Activated T-cell treated with anti-CD3 and anti-CD28 coated beads for 1 hour (primary cell): ENCODE measurements at places on chromosomes 13 and 19.
A peak's percentile ranks its signal among the peaks of the same experiment; 100 is the strongest.

GRCh38 chr13:46181840-46182490, at the start of gene LCP1:
Gene LCP1 (minus strand): TSS chr13:46182177. CDS start chr13:46159662, 22,515 bp downstream.
- peak; percentile 55 for DNase-seq

GRCh38 chr13:102847272-102848234, 1.7 kb downstream of the ERCC5 start:
- DNase-seq = no peak

DNA sequence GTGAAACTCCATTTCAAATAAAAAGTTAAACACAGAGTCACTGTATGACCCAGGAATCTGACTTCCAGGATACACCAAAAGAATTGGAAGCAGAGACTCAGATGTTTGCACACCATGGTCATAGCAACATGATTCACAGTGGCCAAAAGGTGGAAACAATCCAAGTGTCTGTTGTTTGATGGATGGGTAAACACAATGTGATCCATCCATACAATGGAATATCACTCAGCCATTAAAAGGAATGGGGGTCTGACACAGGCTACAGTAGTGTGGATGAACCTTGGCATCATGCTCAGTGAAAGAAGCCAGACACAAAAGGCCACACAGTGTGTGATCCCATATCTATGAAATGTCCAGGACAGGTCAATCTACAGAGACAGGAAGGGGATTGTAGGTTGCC, 174.3 kb downstream of the PTPRS start:
- DNase-seq = no peak

DNA sequence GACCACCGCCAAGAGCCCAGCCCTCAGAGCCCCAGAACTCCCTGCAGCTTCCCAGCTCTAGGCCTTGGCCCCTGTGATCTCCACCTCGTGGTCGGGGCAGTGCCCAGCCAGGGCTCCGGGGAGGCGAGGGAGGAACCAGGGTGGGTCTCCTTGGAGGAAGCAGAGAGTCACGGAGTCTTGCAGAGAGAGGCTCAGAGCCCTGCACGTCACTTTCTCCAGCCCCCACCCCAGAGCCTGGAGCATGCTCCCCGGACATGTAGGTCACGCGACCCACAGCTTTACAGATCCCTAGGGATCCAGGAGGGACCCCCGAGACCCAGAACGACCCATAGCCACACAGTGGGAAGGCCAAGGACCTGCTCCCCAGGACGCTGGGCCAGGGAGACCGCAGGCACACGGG, 11.9 kb downstream of the GADD45B start:
- no peak for DNase-seq

- DNase-seq = no peak
Measured at GRCh38 chr13:99893567-99893966, 78.0 kb downstream of the ZIC5 start.

- DNase-seq = no peak
Measured at GRCh38 chr19:33214596-33214995, 11.1 kb downstream of the SLC7A10 start.

GRCh38 chr13:39676315-39676876, 20.9 kb downstream of the COG6 start:
- no peak for DNase-seq

DNA sequence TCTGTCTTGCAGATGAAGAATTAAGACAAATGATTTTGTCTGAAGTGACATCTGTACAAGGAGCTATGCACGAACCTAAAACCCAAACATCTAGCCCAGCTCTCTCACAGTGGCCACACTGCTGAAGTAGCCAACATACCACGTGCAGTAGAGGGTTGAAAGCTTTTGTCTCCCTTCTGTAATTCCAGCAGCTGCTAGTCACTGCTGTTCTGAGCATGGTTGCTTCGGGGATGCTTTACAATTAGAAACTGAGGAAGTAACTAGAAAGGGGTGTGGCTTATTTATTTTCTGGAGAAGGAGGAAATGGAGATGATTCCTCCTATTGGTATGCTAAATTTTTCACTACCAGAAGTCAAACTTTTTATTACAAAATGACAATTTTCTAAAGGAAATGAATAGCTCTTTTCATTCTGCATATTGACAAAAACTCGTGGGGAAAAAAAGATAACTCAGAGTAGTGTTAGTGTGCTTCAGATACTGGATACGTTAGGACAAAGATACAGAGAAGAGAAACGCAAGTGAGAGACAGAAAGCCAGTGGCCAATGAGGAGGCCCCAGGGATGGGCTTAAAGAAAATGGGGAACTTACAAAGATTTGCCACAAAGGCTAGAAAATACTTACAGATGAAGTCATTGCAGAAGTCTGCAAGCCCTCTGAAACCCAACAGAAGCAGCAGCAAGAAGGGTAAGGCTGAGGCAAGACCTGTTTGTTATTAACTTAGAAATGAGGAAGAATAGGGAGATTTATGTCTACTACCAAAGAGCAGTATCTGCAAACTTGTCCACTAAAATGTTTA, 192.7 kb upstream of the MIR17HG start:
- DNase-seq = no peak

DNA sequence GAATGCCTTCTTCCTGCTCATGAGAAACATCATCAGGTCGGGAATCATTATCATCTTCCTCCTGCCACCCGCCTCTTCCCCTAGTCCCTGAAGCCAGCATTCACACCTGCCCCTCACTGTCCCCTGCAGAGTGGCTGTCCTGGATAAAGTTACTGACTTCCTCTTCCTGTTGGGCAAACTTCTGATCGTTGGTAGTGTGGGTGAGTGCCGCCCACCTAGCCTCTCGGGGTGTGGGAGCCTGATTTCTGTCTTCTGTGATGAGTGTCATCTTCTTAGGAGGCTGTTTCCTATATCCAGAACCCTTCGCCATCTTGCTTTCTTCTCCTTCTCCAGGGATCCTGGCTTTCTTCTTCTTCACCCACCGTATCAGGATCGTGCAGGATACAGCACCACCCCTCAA, 12.5 kb downstream of the SLC44A2 start:
- DNase-seq = no peak

GRCh38 chr19:10478476-10478875, 24.7 kb downstream of the KEAP1 start:
- DNase-seq = no peak

- no peak for DNase-seq
Measured at GRCh38 chr13:81020010-81020409, 679.1 kb upstream of the SPRY2 start.

DNA sequence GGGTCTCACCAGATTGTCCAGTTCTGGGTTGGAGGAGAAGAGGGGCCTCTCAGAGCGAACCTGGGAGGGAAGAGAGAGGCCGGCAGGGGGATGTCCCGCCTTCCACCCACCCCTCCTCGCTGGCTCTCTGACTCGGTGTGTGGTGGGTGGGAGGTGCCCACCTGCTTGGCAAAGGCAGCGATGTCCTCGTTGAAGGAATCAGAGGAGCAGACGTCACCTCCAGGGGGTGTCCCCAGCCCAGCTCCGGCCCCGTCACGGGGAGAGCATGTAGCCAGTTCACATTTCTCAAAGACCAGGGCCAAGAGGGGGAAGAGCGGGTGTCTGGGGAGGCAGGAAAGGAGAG, 2.7 kb downstream of the MEIS3 start:
- no peak for DNase-seq

DNA sequence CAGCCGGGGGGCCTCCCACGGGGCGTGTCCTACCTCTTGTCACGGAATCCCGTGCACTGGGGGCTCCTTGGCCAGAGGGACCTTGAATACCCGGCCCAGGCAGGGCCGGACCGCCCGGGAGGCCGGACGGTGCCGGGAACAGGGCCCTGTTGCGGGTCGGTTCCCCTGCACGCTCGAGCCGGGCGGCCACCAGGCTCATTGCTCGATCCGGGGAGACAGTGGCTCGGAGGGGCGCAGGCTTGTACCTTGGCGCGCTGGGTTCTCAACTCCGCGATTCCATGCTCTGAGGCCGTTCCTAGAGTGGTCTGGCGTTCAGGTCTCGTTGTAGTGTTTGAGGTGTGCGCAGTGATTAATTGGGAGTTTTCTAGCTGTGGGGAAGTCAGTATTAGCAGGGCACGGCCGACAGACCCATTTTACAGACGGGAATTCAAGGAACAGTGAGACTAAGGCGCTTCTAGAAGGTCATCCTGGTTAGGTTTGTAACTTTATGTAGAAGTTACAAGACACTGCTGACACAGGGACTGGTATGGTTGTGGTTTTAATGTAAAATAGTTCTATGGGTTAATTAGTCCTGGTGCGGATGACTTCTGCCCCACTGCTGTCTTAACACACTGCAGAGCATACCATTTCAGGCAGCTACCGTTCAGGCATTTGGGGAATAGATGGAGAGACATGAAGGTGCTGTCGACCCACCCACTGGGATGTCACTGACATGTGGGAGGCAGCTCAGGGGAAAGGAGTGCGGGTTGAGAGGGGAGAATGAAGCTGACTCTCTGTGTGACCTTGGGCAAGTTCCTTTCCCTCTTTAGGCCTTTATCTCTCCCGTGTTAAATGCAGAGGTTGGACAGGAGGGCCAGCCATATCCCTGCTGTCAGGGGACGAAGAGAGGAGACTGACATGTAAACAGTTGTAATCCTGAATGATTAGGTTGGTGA, 592 bp downstream of the CLPTM1 start:
- DNase-seq = no peak

- DNase-seq = no peak
Measured at GRCh38 chr19:8097681-8098567, 45.4 kb downstream of the CCL25 start.

DNA sequence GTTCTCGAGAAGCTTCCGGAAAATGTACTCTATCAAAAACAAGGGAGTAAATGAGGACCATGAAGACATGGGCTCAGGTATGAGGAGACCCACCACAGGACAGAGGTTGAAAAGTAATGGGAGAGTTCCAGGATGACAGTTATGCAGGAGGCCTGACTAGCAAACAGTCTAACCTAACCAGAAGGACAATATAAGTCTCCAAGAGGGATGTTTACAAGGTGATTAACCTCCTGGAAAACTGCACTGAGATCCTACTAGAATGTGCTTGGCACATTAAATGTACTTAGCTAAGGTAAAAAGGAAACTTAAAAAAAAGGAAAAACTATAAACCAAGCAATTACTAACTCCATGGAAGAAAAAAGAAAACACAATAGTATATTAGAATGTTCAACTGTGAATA, 258.3 kb downstream of the KLF5 start:
- DNase-seq = no peak

- no peak for DNase-seq
Measured at GRCh38 chr13:98212763-98213162, 35.7 kb upstream of the RNF113B start.

- DNase-seq = no peak
Measured at GRCh38 chr19:29415507-29415906, 110.3 kb upstream of the VSTM2B start.

GRCh38 chr19:56660381-56661107, 11.0 kb downstream of the ZNF835 start:
- DNase-seq = no peak

DNA sequence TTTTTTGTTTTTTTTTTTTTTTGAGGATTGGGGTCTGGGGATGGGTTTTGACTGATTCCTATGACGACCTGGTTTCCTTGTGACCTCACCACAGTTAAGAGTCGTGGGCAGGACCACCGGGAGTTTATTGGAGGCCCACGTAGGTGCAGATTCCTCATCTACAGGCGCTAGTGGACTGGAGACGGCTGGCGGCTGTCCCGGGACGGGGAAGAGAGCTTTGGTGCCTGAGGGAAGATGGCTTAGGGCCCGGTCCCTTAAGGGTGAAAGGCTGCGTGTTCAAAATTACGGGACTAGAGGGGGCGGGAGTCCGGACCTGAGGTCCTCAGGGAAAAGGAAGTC, 682 bp upstream of the TEAD2 start:
- DNase-seq = no peak

GRCh38 chr19:28932446-28932845, 280.5 kb downstream of the UQCRFS1 start:
- no peak for DNase-seq

DNA sequence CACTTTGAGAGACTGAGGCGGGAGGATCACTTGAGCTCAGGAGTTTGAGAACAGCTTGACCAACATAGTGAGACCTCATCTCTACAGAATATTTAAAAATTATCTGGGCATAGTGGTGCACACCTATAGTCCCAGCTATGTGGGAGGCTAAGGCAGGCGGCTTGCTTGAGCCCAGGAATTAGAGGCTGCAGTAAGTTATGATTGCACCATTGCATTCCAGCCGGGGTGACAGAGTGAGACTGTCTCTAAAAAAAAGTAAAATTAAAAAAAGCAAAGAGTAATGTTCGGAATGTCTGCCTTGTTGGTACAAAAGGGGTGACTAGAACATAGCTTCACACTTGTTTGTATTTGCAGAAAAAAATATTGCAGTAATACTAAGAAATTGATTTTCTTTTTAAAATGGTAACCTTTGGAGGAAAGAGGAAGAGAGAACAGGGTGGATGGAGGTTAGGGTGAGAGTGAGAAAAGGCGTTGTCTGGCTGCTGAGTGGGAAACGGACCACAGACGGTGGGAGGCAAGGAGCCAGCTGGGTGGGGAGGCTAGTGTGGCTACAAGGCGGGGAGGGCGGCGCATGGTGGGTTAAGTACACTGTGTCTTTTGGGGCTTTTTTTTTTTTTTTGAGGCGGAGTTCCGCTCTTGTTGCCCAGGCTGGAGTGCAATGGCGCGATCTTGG, 10.2 kb downstream of the PPP1R14A start:
- DNase-seq = no peak

- DNase-seq = no peak
Measured at GRCh38 chr13:78102741-78103140, 184.1 kb upstream of the EDNRB start.

DNA sequence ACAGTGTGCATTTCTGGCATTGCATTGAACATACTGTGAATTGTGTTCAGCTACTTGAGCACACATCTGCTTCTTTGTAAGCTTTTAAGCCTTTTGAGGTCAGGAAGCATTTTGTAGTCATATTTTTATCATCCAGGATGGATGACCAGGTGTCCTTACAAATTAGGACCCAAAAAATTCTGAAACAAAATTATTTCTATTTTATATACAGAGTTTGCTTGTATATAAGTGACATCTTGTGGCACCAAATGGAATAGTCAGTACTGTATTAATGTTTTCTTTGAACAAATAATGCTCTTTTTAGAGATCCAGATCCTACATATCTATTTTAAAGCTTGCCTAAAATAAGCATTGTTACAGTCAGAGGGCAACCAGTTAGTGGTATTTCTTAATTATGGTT, 9.5 kb upstream of the SUPT20H start:
- no peak for DNase-seq

- DNase-seq = no peak
Measured at GRCh38 chr19:14116918-14117578, 514 bp downstream of the PRKACA start.

DNA sequence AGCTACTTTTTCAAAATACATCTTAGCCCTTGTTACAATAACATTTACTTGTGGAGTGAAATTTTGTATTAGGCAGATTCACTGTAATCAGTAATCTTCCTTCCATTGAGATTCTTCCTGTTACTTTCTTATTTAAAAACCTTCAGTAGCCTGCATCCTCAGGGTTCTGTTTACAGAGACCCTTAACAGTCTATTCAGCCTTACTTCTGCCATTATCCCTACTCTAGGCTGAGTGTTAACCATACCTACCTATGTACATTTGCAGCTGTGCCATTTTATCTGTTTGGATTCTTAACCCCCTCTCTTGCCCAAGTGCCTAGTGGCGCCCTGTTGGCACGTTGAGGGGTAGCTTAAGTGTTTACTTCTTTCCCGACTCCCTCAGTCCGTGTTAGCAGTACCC, 71.9 kb downstream of the LRCH1 start:
- DNase-seq = no peak
